AG10803 (cell line): ENCODE measurements at places on chromosomes 16 and 17.
A peak's percentile ranks its signal among the peaks of the same experiment; 100 is the strongest.

GRCh38 chr17:48100160-48100559, 1.1 kb downstream of the CBX1 start:
- DNase-seq, result peak; percentile 73

- no peak for DNase-seq
Measured at GRCh38 chr16:24754543-24754942, 25.1 kb downstream of the TNRC6A start.

DNA sequence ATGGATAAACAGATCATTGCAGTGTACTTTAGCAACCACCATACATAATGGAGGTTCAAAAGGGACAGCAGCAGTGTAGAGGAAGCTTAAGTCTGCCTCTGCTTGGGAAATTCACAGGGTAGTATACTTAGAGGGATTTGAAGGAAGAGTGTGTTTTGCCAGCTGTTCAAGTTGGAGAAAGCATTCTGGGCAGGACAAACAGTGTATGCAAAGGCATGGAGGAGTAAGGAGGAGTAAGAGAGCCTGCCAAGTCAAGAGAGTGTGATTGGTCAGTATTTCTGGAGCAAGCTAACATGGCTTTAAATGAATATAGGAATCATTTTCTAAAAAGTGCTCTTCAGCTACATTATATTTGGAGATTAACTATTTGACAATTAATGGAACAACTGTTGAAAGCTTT, 22.9 kb upstream of the PHAF1 start:
- peak; percentile 38 for DNase-seq

DNA sequence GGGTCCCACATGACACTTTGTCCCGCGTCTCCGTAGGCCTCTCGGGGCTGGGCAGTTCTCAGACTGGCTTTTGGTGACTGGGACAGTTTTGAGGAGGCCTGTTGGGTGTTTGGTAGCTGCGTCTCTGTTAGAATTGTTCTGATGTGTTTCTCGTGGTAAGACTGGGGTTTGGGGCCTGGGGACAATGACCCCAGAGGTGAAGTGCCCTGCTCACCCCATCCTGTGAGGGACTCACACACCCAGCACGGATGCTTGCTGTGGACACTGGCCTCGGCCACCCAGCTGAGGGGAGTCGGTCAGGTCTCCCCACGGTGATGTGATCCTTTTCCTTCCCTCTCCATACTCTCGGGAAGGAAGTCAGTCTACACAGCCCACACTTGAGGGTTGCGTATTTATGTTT, 50.3 kb downstream of the METRNL start:
- no peak for DNase-seq

DNA sequence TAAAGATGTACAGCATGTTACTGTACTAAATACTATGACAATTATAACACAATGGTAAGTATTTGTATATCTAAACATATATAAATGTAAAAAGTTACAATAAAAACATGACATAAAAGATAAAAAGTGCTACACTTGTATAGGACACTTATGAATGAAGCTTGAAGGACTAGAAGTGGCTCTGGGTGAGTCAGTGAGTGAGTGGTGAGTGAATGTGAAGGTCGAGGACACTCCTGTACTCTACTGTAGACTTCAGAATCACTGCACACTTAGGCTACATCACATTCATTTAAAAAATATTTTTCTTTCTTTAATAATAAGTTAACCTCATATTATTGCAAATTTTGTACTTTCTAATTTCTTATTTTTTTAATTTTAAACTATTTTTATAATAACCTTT, 1476.7 kb upstream of the CDH8 start:
- no peak for DNase-seq

GRCh38 chr17:57606111-57606875, 138.8 kb downstream of the CCDC182 start:
- no peak for DNase-seq

DNA sequence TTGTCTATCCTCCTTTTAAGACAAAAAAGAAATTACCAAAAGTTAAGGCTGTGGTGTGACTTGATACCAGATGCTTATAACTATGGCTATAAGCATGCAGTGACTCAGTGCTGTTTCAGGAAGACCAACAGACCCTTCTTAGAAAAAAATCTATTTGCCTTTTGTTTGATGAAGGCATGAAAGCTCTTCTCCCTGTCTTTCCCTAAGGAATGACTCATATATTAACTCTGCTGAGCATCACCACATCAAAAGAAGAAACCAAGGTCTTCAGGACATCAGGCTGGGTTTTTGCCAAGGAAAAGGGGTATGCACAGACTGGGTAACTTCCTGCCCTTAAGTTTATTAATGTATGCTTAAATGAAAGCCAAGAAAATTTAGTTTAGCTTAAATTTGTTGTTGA, 47.1 kb downstream of the VMP1 start:
- peak; percentile 96 for DNase-seq

DNA sequence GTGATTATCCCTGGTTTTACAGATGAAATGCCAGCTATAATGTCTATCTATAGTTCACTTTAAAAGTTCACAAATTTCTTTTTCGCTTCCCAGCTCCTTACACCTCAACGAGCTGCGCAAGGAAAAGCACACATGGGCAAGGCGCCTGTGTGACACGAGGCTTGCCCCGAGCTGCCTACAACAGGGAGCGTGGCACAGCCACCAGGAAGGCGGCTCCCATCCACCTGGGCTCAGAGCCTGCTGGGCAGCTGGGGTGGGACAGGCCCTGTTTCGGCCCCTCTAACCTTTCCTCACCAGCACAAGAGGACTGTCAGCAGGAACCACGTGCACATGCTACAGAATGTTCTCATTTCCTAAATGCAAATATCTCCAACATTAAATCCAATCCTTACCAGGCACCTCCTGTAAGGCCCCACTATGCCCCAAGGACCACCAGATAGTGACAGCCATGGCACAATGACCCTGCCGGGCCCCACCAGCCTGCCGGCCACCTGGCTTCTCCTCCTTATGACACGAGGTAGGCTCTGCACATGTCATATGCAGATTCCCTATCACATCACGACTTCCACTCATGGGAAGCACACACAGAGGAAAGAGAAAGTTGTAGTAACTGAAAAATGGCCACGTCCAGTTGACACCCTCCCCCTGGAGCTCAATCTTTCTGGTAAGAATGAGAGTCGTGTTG, 92.1 kb downstream of the ZNF778 start:
- no peak for DNase-seq

- no peak for DNase-seq
Measured at GRCh38 chr17:77266891-77267341, 126.1 kb downstream of the SEC14L1 start.

DNA sequence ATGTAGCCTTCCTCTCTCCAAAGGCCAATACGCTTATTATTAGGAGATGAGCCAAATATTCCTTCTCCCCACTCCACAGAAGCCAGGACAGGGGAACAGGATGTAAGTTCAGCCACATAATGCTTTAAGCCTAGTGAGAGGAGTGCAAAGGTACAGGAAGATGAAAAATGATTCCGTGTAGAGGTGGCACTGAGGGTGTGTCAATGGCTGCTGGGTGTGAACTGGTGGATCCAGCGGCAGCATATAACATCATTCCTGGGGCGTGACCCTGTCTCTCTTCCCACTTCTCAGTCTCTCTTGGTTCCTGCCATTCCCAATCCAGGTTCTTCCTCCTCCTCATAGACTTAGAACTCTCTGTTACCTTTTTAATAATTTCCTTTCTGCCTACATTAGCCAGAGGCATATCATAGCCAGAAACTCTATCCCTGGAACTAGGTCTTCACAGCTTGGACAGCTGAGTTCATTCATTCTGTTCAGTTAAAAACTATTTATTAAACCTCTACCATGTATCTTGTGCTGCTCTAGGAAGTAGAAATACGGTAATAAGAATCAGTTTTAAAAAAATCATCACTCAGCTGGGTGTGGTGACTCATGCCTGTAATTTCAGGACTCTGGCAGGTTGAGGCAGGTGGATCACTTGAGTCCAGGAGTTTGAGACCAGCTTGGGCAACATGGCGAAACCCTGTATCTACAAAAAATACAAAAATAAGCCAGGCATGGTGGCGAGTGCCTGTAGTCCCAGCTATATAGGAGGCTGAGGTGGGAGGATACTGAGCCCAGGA, 58.0 kb upstream of the FAM20A start:
- no peak for DNase-seq

DNA sequence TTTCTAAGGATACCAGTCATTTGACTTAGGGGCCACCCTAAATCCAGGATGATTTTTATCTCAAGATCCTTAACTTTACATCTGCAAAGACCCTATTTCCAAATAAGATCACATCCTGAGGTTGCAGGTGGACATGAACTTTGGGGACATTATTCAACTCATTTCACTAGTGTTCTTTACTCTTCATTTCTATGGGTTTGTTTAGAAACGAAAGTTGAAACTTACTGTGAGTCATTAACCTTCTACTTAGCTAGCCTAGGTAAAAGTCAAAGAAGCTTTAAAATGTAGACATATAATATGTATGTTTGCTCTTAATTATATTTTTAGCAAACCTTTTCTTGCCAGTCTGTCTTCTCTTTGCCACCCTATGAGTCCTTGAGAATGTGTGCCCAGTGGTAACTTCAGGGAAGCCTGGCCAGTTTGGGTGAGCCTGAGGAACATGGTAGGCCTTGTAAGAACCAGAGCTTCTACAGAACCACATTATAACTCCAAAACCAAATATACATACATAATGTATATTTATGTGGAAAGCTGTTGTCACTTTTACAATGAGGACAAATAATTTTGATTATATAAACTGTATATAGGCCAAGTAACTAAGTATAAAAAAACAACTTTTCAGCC, 38.4 kb downstream of the BPTF start:
- DNase-seq, result no peak

DNA sequence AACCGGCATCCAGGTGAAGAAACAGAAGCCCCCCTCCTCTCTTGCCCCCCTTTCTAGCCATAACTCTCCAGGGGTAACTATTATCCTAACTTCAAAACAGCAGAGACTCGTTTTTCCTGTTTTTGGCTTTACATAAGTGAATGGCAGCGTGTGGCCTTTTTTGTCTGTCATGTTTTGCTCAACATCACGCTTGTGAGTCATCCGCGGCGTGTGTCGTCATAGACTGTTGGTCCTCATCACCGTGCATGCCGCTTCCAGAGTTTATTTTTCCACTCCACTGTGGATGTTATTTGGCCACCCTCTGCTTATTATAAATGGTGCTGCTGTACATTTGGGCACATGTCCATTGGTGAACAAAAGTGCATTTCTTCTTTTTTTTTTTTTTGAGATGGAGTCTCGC, 52.6 kb downstream of the ERN1 start:
- DNase-seq, result no peak

GRCh38 chr17:54814371-54814770, 86.3 kb upstream of the TOM1L1 start:
- DNase-seq, result no peak

GRCh38 chr16:24700549-24701392, 28.7 kb upstream of the TNRC6A start:
- DNase-seq, result peak; percentile 99

GRCh38 chr17:34414339-34414738, 51.3 kb upstream of the CCL1 start:
- DNase-seq, result no peak

GRCh38 chr17:8598913-8599312, 31.6 kb downstream of the MYH10 start:
- DNase-seq, result peak; percentile 10
